H1 (cell line): ENCODE measurements at places on chromosomes 1 and 21. TPM values are rescaled to one million over a fixed set of nuclear protein-coding genes. Genes with fewer than 3 reads are reported as not detected.

DNA sequence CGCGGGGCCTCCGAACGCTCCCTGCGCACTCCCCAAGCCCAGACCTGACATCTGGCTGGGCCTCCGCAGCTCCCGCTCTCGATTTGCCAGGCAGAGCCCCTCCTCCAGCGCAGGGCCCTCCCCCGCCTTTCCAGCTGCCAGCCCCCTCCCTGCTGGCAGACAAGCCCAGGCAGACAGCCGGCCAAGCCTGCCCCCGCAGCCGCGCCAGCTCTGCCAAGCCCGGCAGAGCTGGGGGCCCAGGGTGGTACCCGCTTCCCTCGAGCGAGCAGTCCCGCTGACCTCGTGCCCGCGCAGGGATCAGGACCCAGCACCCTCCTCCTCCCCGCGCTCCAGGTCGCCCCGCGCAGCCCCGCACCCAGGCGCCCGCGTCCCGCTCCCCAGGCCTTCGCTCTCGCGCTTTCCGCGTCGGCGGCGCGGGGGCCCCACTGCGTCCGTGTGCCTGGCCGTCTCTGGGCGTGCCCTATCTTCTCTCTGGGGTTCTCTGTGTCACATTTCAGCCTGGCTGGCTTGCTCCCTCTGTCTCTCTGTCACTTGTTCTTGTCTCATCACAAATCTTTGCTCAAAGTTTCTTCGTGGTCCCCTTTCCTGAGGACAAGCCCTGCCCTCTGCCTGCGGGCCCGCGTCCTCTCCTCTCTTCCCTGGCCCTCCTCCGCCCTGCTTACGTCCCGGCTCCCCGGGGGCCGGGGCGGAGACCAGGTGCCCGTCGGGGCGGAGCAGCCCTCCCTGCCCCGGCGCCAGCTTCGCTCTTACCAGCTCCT lies 580 bp downstream of the INKA2 start:
- DNase-seq: peak; percentile 84
- H3K4me1 ChIP-seq: peaks cover 24% of the 10 kb centered on the region
- H3K27ac ChIP-seq: 0 out of 2 replicates have a peak overlapping the region, but pooled peaks have one; percentile 38
- H3K4me3 ChIP-seq: peak overlapping the region; percentile 72

- no peak overlapping the region for H3K27ac ChIP-seq
- H3K4me1 ChIP-seq: no peaks in the 10 kb centered on the region
- peaks cover 46% of the 10 kb centered on the region for H3K36me3 ChIP-seq
- H3K4me3 ChIP-seq: no peak overlapping the region
- no peaks in the 10 kb centered on the region for H3K27me3 ChIP-seq
These were observed 28.9 kb downstream of the LDLRAD2 start for GRCh38 chr1:21840981-21841380.

The CXADR gene
- total RNA-seq: 142 and 145 TPM in 2 replicates

GRCh38 chr1:219433496-219434131 lies 179.3 kb downstream of the ZC3H11B start:
- no peaks in the 10 kb centered on the region for H3K27me3 ChIP-seq
- H3K4me3 ChIP-seq: no peak overlapping the region
- DNase-seq: no peak
- H3K27ac ChIP-seq: no peak overlapping the region
- no peaks in the 10 kb centered on the region for H3K4me1 ChIP-seq
- H3K36me3 ChIP-seq: no peaks in the 10 kb centered on the region

GRCh38 chr1:155396874-155397476 lies 76.3 kb downstream of the RUSC1 start:
- no peak overlapping the region for H3K27ac ChIP-seq
- peaks cover 7% of the 10 kb centered on the region; the same call in 1 of the 2 replicates for H3K36me3 ChIP-seq
- no peak overlapping the region for H3K4me3 ChIP-seq
- no peak for DNase-seq
- H3K4me1 ChIP-seq: no peaks in the 10 kb centered on the region

DNA sequence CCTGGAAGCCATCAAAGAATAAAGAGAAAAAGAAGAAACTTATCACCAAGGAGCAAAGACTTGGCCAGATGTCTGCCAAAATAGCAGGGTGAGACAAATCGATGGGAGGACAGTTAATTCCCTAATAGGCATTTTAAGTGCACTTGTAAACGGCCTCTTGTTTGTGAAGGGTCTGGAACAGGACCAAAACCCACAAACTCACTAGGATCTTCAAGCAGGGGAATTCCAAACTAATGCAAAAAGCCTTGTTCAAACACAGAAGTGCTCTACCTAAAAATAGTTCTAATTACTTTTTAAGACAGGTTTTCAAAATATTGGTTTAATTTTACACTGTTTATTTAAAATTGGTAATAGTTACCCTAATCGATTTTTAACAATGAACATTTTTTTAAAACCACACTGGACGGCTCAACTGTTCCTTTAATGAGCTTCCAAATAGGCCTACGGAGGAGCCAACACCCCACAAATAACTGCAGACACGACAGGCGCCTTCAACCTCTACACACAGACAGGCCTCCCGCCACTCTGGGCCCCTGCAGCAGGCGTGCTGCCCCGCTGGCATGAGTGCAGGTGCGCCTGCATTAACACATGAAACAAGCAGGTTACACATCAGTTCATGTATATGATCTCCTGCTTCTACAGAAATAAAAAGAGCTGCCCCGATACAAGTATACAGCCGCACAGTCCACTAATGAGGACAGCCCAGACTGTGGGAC lies 15.8 kb downstream of the UBE2G2 start:
- H3K27me3 ChIP-seq: no peaks in the 10 kb centered on the region
- H3K4me1 ChIP-seq: no peaks in the 10 kb centered on the region
- no peak for DNase-seq
- no peak overlapping the region for H3K4me3 ChIP-seq
- H3K36me3 ChIP-seq: peaks cover 2% of the 10 kb centered on the region; the same call in 1 of the 2 replicates

DNA sequence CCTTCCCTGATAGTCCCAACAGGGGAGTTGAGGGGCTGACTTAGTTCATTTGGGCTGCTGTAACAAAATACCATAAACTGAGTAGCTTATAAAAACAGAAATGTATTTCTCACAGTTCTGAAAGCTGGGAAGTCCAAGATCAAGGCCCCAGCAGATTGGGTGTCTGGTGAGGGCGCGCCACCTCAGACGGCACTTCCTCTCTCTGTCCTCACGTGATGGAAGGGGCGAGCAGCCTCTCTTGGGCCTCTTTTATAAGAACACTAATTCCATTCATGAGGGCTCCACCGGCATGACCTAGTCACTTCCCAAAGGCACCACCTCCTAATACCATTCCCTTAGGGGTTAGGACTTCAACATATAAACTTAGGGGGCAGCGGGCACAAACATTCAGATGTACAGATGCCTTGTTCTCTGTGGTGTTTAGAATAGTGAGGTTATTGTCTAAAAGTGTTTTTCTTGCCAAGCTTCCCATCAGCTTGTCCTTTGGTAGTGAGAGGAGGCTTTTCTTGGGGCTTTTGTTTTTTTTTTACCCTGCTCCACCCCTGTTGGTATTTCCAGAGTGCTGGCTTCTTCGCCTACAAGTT lies 20.3 kb downstream of the NIPAL3 start:
- no peak for DNase-seq
- no peak overlapping the region for H3K4me3 ChIP-seq
- H3K36me3 ChIP-seq: no peaks in the 10 kb centered on the region; the same call in 1 of the 2 replicates

GRCh38 chr1:84387480-84388163 lies 10.7 kb upstream of the DNASE2B start:
- H3K36me3 ChIP-seq: no peaks in the 10 kb centered on the region
- peaks cover 2% of the 10 kb centered on the region; the same call in 1 of the 2 replicates for H3K4me1 ChIP-seq
- no peak overlapping the region for H3K4me3 ChIP-seq
- H3K27me3 ChIP-seq: no peaks in the 10 kb centered on the region

DNA sequence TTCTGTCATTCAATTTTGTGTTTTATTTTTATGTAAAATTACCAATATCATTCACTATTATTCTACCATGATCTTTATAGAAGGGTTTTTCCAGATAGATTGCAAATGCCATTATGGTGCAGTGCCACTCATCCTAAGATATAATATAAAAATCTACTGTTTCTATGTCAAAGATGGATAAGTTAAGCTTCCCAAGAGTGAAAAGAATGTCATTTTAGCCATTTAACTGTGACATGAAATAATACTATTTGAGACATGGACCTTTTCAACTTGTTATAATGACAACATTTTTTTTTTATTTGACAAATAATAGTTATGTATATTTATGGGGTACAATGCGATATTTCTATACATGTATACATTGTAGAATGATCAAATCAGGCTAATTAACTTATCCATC lies 224.3 kb downstream of the RPS6KC1 start:
- H3K27me3 ChIP-seq: no peaks in the 10 kb centered on the region
- no peak overlapping the region for H3K27ac ChIP-seq
- H3K4me1 ChIP-seq: 0 out of 2 replicates have a peak, but pooled peaks cover 2% of the 10 kb centered on the region
- no peak for DNase-seq
- H3K36me3 ChIP-seq: no peaks in the 10 kb centered on the region

GRCh38 chr1:84253036-84253435 lies 48.5 kb upstream of the SAMD13 start:
- H3K27me3 ChIP-seq: no peaks in the 10 kb centered on the region
- H3K4me3 ChIP-seq: no peak overlapping the region
- no peaks in the 10 kb centered on the region for H3K36me3 ChIP-seq
- no peak overlapping the region for H3K27ac ChIP-seq
- DNase-seq: no peak
- H3K4me1 ChIP-seq: peaks cover 3% of the 10 kb centered on the region

The ST6GALNAC3 gene
- 17.2 and 19.0 TPM in 2 replicates for total RNA-seq

The DIRAS3 gene
- not detected in 2 replicates for total RNA-seq

GRCh38 chr1:181356505-181357340 lies 126.6 kb upstream of the CACNA1E start:
- H3K4me3 ChIP-seq: no peak overlapping the region
- H3K4me1 ChIP-seq: no peaks in the 10 kb centered on the region
- H3K36me3 ChIP-seq: no peaks in the 10 kb centered on the region
- H3K27ac ChIP-seq: no peak overlapping the region
- H3K27me3 ChIP-seq: no peaks in the 10 kb centered on the region

DNA sequence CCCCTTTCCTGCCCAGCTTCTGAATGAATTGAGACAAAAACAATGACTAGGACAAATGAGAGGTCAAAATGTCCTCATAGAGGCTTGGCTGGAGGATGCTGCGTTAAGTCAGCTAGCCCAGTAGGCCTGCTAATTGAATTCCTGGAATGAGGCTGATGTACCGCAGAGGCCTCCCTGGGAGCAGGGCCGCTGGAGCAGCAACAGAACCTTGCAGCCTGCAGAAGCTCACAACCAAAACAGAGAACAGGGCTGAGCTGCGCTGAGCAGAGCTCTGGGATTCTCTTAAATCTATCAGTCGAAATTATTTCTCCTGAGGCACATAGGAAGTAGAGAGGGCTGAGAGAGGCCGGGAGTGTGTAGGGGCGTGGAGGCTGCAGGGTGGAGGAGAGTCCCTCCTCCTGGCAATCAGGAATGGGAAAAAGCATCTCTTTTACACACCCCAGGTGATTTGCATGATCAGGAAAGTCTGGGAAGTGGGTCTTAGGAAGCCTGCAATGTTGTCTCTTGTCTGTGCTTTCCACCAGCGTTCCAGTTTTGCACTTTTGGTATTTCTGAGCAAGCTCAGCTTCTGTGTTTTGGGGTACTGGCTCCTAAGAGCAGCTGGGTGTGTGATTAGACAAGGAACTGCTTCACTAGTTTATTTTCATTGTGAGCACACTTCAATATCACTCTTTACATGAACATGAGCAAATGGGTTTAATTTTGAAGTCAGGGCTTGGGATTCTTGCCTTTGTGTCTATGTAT lies 66.5 kb downstream of the RYR2 start:
- H3K4me1 ChIP-seq: no peaks in the 10 kb centered on the region
- H3K36me3 ChIP-seq: no peaks in the 10 kb centered on the region
- no peak overlapping the region for H3K27ac ChIP-seq
- H3K4me3 ChIP-seq: no peak overlapping the region

DNA sequence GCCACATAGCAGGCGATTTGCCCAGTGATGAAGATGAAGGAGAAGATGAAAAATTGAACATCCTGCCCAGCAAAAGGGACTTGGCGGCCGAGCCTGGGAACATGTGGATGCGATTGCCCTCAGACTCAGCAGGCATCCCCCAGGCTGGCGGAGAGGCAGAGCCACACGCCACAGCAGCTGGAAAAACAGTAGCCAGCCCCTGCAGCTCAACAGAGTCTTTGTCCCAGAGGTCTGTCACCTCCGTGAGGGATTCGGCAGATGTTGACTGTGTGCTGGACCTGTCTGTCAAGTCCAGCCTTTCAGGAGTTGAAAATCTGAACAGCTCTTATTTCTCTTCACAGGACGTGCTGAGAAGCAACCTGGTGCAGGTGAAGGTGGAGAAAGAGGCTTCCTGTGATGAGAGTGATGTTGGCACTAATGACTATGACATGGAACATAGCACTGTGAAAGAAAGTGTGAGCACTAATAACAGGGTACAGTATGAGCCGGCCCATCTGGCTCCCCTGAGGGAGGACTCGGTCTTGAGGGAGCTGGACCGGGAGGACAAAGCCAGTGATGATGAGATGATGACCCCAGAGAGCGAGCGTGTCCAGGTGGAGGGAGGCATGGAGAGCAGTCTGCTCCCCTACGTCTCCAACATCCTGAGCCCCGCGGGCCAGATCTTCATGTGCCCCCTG lies 3.3 kb downstream of the ZBTB18 start:
- no peaks in the 10 kb centered on the region for H3K27me3 ChIP-seq
- no peak overlapping the region for H3K27ac ChIP-seq
- H3K36me3 ChIP-seq: peaks cover 8% of the 10 kb centered on the region
- H3K4me3 ChIP-seq: no peak overlapping the region

- peaks cover 11% of the 10 kb centered on the region; the same call in 1 of the 2 replicates for H3K36me3 ChIP-seq
- H3K27ac ChIP-seq: peak overlapping the region; percentile 29; the same call in 1 of the 2 replicates
- peaks cover 5% of the 10 kb centered on the region; the same call in 1 of the 2 replicates for H3K4me1 ChIP-seq
- peak overlapping the region; percentile 86 for H3K4me3 ChIP-seq
- no peak for DNase-seq
These were observed 846 bp downstream of the NSUN4 start for GRCh38 chr1:46341222-46342083.

GRCh38 chr1:8962812-8963530 lies 17.3 kb downstream of the CA6 start:
- no peaks in the 10 kb centered on the region; the same call in 1 of the 2 replicates for H3K4me1 ChIP-seq
- H3K27ac ChIP-seq: no peak overlapping the region

The ANKRD65 gene
- total RNA-seq: 1.8 and 2.2 TPM in 2 replicates

- H3K27ac ChIP-seq: no peak overlapping the region
- DNase-seq: no peak
- no peaks in the 10 kb centered on the region for H3K27me3 ChIP-seq
- H3K4me1 ChIP-seq: no peaks in the 10 kb centered on the region
- no peaks in the 10 kb centered on the region for H3K36me3 ChIP-seq
- no peak overlapping the region for H3K4me3 ChIP-seq
These were observed 5.6 kb downstream of the KIF17 start for GRCh38 chr1:20712215-20712577.

The SEC16B gene
- total RNA-seq: 0.56 and 1.5 TPM in 2 replicates
